ENCODE measurements at places on chromosomes 7 and 10.

GRCh38 chr7:86600506-86601290 lies 43.0 kb upstream of the GRM3 start:
- no peak overlapping the region for H3K4me3 ChIP-seq
- no peak overlapping the region for H3K27ac ChIP-seq
- no peaks in the 10 kb centered on the region for H3K27me3 ChIP-seq
- H3K4me1 ChIP-seq = no peaks in the 10 kb centered on the region
- H3K36me3 ChIP-seq = no peaks in the 10 kb centered on the region
- DNase-seq = no peak

- H3K36me3 ChIP-seq = no peaks in the 10 kb centered on the region
- no peak overlapping the region for H3K4me3 ChIP-seq
- H3K4me1 ChIP-seq = no peaks in the 10 kb centered on the region
- no peak for DNase-seq
Observed at GRCh38 chr10:49578392-49578791, 31.7 kb upstream of the SLC18A3 start.

DNA sequence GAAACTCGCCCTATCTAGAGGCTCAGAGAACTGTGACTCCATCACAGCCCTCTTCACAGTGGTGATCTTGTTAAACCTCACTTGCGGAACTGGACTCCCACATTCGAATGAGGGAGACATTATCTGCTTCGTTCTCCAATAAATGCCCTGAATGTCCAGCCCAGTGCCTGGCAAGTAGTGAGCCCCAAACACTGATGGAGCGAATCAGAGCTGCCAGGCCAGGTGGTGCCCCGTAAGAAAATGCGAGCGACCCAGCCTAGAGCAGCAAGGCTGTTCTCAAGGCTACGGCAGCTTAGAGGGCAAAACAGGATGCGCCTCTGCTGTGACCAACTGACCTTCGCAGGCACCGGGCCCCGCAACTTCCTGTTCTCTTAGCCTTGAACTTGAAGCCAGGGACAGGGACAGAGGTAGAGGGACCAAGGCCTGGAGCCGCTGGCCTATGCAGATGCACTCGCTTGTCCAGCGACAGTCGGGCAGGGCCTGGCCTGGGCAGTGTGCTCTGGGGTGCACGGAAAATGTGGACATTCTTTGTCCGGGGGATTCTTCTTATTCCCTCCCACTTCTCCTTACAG lies 217.6 kb downstream of the TCERG1L start:
- H3K4me1 ChIP-seq = no peaks in the 10 kb centered on the region
- H3K27me3 ChIP-seq = no peaks in the 10 kb centered on the region
- DNase-seq = no peak
- no peaks in the 10 kb centered on the region for H3K36me3 ChIP-seq
- H3K27ac ChIP-seq = no peak overlapping the region

DNA sequence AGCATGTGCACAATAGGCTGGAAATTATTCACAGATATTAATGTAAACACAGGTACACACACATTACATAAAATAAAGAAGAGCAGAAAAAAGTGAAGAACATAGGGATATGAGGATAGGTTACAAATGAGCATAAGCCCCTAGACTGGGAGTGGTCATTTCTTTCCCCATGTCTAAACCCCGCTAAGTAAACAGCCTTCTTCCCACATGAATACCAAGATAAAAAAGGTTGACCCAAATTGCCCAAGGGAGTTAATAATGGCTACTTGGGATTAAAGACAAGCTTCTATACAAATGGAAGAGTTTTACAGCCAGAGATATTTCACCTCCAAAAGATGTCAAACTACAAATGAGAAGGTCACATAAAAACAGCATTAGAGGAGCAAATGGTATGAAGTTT lies 527.1 kb upstream of the CELF2 start:
- H3K4me3 ChIP-seq = no peak overlapping the region
- H3K36me3 ChIP-seq = no peaks in the 10 kb centered on the region
- H3K4me1 ChIP-seq = no peaks in the 10 kb centered on the region

GRCh38 chr7:37089972-37090371 lies 358.7 kb downstream of the ELMO1 start:
- H3K36me3 ChIP-seq = peaks cover 12% of the 10 kb centered on the region
- H3K4me1 ChIP-seq = no peaks in the 10 kb centered on the region
- no peaks in the 10 kb centered on the region for H3K27me3 ChIP-seq
- no peak for DNase-seq
- no peak overlapping the region for H3K27ac ChIP-seq

DNA sequence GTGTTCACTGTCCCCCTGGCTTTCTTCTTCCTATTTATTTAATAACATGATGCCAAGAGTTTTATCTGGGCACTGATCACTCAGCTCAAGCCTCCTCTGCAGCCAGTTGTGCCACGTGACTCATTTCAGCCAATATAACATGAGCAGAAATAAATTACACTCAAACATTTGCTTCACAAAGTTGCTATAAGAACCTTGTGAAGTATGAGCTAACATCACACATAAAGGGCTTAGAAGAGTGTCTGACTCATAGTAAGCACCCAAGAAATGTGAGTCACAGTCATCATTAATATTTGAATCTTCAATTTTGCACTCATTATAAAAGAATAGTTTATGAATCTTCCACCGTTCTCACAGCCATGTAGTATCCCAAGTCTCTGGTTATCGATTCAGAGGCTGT lies 414.6 kb upstream of the NPVF start:
- DNase-seq = no peak
- H3K4me3 ChIP-seq = no peak overlapping the region
- H3K4me1 ChIP-seq = no peaks in the 10 kb centered on the region

DNA sequence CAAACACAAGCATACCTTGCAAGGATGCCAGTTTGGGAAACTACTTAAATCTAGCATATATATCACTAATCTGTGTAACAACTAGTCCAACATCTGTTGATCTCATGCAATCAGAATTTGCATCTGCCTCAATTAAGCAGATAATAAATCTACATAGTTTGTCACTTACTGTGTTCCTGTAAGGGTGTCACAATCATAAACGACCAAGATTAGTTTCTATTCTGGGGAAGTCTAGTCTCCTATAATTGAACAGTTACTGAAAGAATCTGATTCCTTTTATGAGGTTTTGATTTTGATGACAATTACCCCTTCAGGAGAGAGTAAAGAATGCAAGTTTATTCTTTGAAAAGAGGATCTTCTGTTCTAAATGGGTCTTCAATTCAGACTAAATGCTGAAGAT lies 85.5 kb upstream of the LRRN3 start:
- no peaks in the 10 kb centered on the region for H3K27me3 ChIP-seq
- no peaks in the 10 kb centered on the region for H3K36me3 ChIP-seq
- H3K27ac ChIP-seq = no peak overlapping the region
- H3K4me3 ChIP-seq = no peak overlapping the region

DNA sequence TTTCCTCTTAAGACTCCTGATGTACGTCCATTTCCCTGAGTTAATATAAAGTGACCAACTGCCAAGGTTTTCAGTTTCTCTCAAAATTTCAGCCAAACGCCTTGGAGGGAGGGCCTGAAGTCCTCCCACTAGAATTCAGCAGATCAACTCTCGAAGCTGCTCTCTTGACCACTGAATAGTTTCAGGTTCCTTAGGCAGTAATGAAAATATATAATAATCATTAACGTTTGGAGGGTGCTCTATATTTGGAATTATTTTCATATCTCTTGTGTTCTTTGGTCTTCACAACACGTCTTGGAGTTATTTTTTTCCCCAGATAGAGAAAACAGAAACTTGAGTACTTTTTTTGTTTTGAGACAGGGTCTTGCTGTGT lies 123.6 kb upstream of the SFMBT2 start:
- peaks cover 4% of the 10 kb centered on the region for H3K27me3 ChIP-seq
- no peak for DNase-seq
- H3K4me1 ChIP-seq = no peaks in the 10 kb centered on the region

GRCh38 chr7:135672560-135673359 lies 10.4 kb downstream of the STMP1 start:
- no peak overlapping the region for H3K4me3 ChIP-seq
- no peaks in the 10 kb centered on the region for H3K27me3 ChIP-seq
- DNase-seq = peak; percentile 52
- no peak overlapping the region for H3K27ac ChIP-seq
- no peaks in the 10 kb centered on the region for H3K4me1 ChIP-seq

DNA sequence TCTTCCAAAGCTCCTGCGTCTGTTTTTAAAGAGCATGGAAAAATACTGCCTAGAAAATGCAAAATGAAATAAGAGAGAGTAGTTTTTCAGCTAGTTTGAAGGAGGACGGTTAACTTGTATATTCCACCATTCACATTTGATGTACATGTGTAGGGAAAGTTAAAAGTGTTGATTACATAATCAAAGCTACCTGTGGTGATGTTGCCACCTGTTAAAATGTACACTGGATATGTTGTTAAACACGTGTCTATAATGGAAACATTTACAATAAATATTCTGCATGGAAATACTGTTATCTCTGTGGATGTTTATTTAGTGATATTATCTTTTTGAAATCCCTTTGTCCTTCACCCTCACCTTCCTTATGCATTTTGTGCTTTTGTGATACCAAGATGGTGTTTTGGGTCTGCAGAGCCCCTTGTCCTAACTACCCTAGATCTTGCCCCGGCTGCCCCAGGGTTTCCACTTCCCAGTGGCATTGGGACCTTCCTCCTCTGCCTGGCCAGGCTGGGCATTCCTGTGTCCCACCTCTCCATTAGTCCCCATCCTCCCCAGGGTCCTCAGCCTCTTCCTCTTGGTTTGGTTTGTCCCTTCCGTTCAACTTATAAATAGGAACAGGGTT lies 5.2 kb downstream of the IGFBP1 start:
- peaks cover 9% of the 10 kb centered on the region for H3K27me3 ChIP-seq
- no peaks in the 10 kb centered on the region for H3K4me1 ChIP-seq

GRCh38 chr10:22226599-22226998 lies 8.8 kb upstream of the EBLN1 start:
- H3K27ac ChIP-seq = no peak overlapping the region
- H3K27me3 ChIP-seq = peaks cover 4% of the 10 kb centered on the region
- H3K4me3 ChIP-seq = no peak overlapping the region
- H3K36me3 ChIP-seq = no peaks in the 10 kb centered on the region

- DNase-seq = no peak
- no peaks in the 10 kb centered on the region for H3K4me1 ChIP-seq
- no peak overlapping the region for H3K27ac ChIP-seq
- no peak overlapping the region for H3K4me3 ChIP-seq
- H3K36me3 ChIP-seq = no peaks in the 10 kb centered on the region
Observed at GRCh38 chr7:15905251-15906040, 219.0 kb upstream of the MEOX2 start.

DNA sequence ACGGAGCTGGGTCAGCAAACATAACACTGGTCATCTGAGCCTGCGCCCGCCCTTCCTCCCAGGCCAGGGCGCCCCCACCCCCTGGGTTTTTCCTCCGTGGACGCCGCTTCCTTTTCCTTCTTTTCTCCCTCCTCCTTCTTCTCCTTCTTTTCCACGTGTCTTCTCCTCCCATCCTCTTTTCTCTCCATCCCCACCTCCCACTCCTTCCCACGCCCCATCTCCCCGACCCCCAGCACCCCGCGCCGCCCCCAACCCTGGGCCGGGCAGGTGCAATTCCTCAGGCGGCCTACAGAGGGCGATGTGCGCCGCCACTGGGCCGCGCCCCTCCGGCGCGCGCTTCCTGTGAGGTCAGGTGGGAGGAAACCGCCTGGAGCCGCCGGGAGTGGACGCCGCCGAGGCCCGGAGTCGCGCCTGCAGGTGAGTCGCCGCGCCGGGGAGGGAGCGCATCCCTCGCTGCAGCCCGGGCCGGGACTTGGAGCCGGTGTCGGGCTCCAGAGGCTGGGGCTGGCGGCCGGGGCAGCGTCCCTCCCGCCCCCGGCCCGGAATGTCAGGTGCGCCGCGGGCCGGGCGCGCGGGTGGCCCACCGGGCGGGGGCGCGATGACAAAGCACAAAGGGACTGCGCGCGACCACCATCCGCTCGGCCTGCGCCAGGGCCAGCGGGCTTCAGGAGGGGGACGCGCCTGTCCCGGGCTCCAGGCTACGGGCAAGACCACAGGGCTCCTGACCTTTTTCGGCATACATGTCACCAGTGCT lies at the start of gene FAM241B:
TSS of gene FAM241B (plus strand) at position 351 of the 754 bp plus-strand sequence. CDS start 1,497 bp downstream, outside the sequence.
- DNase-seq = peak; percentile 64
- H3K4me3 ChIP-seq = peak within 1 kb of the TSS; percentile 14
- H3K36me3 ChIP-seq = no peaks in the 10 kb centered on the region
- no peak within 1 kb of the TSS for H3K27ac ChIP-seq
- peaks cover 8% of the 10 kb centered on the region for H3K27me3 ChIP-seq
- H3K4me1 ChIP-seq = peaks cover 13% of the 10 kb centered on the region

GRCh38 chr7:31000161-31000693 lies 36.5 kb downstream of the GHRHR start:
- no peaks in the 10 kb centered on the region for H3K4me1 ChIP-seq
- H3K4me3 ChIP-seq = no peak overlapping the region
- no peaks in the 10 kb centered on the region for H3K36me3 ChIP-seq

- no peak overlapping the region for H3K27ac ChIP-seq
- DNase-seq = no peak
- H3K27me3 ChIP-seq = no peaks in the 10 kb centered on the region
- H3K4me1 ChIP-seq = no peaks in the 10 kb centered on the region
Observed at GRCh38 chr10:4723860-4724259, 102.1 kb upstream of the AKR1E2 start.
